ENCODE measurements at places on chromosomes 13 and 19.
A peak's percentile ranks its signal among the peaks of the same experiment; 100 is the strongest.

DNA sequence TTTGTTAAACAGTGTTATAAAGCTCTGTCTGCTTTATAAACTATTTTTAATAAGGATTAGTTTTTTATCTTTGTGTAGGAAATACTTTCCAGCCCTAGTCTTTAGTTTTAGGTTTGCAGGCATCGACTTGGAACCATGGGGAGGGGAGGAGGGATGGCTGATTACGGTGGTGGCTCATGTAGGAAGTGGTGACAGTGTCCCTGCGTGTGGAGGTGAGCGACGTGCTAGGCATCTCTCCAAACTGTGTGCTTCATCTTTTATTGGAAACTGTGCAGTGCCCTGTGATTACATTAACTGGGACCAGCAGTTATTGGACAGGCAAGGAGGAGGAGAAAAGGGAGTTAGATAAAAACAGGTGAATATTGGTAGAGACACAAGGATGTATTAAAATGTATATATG is 203.8 kb downstream of the ATP8A2 start:
- no peak for DNase-seq

- DNase-seq = no peak
Observed at GRCh38 chr19:51253088-51253806, 2.4 kb downstream of the SIGLECL1 start.

GRCh38 chr19:2680808-2681207 is 21.7 kb downstream of the GNG7 start:
- DNase-seq = no peak

GRCh38 chr19:45507872-45508416 is 665 bp downstream of the VASP start:
- DNase-seq = peak; percentile 35

DNA sequence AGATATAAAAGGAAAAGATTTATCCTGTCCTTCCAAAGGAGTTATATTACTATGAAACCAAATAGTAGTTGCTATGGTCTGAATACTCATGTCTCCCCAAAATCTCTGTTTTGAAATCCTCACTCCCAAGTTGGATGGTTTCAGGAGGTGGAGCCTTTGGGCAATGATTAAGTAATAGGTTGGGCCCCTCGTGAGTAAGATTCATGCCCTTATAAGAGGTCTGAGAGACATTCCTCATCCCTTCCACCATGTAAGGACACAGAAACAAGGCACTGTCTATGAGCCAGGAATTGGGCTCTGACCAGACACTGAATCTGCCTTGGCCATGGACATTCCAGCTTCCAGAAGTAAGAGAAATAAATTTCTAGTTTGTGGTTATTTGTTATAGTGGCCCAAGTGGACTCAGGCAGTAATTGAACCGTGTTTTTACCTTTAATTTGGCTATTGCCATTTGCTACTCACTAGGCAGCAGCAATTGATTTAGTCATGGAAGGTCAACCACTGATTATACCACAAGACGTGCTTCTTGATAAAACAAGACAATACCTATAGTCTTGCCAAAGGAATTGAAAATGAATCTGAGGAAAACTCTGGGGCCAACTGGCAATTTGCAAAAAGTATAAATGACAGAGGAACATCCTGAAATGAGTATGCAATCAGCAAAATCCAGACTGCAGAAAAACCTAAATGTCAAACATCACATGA is 717.4 kb upstream of the SPRY2 start:
- no peak for DNase-seq

- DNase-seq = no peak
Observed at GRCh38 chr19:30846102-30846501, 473.9 kb downstream of the ZNF536 start.

GRCh38 chr19:873084-873483 is 13.6 kb downstream of the CFD start:
- DNase-seq = no peak

DNA sequence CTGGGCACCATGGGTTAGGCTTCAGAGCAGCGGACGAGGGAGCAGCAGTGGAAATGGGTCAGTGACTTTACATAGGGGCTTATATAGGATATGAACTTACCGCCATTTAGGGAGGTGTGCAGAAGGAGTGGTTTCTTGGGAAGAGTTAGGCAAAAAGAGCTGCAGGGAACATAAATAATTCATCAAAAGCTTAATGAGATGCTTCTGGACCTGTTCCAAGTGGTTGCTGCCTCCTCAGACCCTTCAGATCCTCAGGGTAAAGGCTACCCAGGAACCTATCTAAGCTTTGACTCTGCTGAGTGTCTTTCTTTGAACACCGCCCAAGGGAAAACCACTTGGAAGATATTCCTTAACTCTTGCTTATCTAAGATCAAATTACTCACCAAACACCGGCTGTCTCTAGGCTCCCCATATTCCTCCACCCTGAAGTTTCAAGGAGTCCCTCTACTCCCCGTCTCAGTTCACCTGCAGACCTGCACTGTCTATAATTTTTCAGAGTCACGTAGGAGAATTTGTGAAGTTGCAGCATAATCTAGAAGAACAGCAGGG is at the start of gene IGFL4:
Gene IGFL4, minus strand, starts transcription at position 51 of the 549 bp plus-strand sequence. Its CDS starts 40 bp downstream, at position 11.
- no peak for DNase-seq

GRCh38 chr19:33280351-33280921 is 21.9 kb downstream of the CEBPA start:
- no peak for DNase-seq

DNA sequence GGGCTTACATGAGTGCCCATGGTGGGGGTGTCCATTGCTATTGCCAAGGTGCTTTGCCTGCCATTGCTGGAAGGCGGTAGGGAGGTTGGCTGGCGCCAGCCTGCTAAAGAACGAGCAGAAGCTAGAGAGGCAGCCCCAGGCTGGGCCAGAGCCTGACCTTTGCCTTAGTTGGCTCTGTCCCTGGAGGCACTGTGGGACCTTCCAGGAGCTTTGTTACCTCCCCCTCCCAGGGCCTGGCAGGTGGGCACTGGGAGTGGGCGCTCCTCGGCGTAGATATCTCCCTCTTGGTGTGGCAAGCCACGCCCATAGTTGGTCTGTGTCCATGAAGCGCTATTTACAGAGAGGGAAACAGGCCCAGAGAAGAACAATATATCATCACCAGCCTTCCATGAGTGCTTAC is 2.3 kb upstream of the SLC25A42 start:
- DNase-seq = no peak

GRCh38 chr13:26623125-26623524 is 65.6 kb downstream of the WASF3 start:
- DNase-seq = no peak

GRCh38 chr13:102680842-102681740 is 13.8 kb downstream of the METTL21C start:
- DNase-seq = no peak

DNA sequence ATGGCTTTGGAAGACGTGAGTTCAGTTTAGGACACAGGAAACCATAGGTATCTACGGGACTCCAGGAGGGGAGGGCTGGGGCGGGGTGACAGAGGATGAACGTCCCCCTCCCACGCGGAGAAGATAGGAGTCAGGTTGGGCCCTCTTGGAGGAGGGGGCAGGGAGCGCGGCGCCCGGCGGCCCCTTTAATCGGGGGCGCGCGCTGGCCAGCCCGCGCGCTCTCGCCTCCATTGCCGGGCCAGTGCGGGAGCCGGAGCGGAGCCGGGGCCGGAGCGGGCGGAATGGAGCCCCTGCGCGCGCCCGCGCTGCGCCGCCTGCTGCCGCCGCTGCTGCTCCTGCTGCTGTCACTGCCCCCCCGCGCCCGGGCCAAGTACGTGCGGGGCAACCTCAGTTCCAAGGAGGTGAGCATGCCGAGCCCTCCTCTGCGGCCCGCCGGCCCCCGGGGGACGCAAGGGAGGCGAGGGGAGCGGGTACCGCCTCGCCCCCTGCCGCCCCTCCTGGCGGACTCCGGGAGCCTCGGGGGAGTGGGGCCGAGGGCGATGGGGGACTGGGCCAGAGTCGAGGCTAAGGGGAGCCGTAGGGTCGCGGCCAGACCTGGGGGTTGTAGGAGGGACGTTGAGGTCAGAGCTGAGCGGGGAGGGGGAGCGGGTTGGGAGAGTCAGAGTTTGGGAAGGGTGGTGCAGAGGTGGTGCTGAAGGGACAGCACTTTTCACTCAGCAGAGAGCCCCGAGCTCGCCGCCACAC is at the start of gene TMEM145:
Gene TMEM145, plus strand, starts transcription at position 214 of the 744 bp plus-strand sequence. Its CDS starts 68 bp downstream, at position 282.
- peak; percentile 18 for DNase-seq

GRCh38 chr13:51825165-51825592 is 19.8 kb downstream of the TMEM272 start:
- DNase-seq = no peak

DNA sequence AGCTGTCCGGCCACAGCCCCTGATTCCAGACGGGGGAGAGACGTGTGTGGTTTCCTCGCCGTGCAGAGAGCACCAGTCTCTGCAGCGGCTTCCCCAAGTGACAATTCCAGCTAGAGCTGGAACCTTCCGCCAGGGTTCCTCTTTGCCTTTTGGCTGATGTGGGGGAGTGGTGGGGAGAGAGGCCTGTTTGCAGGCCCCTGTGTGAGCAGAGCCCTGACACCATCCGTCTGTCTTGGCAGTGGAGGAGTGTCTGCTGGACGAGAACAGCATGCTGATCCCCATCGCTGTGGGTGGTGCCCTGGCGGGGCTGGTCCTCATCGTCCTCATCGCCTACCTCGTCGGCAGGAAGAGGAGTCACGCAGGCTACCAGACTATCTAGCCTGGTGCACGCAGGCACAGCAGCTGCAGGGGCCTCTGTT is 25.0 kb downstream of the LAMP1 start:
- no peak for DNase-seq

DNA sequence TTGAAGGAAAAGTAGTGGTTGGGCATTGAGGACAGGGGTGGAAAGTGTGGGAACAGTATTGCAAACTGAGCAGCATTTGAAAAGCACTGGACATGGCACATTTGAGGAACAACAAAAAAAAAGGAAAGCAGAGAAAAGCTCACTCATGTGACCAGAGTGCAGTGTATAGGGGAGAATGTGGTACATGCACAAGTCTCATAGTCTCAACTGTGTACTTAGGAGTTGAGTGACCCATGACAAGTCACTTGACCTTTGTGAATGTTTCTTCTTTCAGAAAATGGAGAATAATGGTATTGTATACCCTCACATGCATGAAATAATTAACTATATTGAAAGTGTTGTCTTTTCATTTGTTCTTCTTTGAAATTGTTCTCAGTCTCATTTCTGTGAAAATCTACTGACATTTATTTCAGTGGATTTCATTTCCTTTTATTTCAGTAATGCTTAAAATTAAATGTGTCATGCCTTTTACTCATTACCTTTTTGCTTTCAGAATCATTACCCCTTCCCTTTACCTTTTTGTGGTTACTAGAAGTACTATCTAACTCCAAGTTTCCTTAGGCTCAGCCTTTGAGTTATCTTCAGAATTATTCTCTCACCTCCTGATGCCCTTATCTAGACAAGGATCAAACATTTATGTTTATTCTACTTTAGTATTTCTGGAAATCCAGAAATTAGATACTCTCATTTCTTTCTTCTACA is 79.1 kb upstream of the MLNR start:
- no peak for DNase-seq

DNA sequence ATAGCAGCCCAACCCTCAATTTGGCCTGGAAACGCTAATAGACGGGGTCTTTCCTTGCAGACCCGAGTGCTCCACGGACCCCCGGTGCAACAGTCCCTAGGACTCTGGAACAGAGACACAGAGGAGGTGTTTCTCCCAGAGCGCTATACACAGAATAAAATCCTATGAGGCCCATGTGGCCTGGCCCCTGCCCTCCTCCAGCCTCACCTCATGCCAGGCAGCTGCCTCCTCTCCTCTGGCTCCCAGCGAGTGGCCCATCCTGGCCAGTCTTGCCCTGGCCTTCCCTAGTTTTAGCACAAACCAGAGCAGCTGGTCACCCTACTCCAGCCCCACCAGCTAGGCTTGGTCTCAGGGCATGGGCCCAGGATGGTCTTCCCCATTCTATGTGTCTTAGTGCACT is 20.3 kb downstream of the POP4 start:
- no peak for DNase-seq

DNA sequence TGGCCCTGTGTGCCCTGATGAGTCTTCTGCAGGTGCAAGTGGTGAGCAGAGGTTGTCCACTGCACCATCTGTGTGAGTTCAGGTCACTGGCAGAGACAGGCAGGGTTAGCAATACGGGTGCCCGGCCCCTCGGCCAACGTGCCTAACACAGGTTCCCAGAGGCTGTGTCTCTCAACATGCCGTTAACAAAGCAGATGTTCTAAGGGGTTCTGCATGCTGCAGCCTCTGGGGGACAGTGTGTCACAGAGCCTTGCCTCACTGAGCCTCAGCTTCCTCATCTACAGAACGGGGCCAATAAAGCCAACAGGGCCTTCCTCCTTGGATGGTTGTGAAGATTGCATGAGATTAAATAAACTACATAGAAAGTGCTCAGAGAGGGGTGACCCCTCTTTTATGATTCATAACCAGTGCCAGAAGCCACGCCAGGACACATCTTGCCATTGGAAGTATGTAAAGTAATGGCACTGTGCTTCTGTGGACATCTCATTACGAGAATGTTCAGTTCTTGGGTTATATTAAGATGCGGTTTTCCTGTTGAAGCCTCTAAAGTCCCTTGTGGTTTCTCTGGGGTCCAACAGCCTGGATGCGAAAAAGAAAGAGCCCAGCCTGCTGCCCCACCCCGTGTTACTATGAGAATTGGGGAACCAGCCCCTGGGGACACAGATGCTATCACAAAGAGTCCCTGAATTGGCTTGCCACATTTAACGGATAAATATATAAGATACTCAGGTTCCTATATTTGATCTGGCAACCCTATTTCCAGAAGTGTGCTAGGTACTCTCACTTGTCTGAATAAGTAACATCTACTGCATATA is 11.2 kb upstream of the ARHGEF18 start:
- DNase-seq = no peak

Data from SJSA1 (cell line).